Mammary microvascular endothelial cell (primary cell): ENCODE measurements at places on chromosomes 12 and 14. TPM values are rescaled to one million over a fixed set of nuclear protein-coding genes. Genes with fewer than 3 reads are reported as not detected.

The OR10AD1 gene
- not detected in 2 replicates for total RNA-seq

The AP4S1 gene
- 7.2 TPM in 2 replicates for total RNA-seq

The SPIC gene
- not detected in 2 replicates for total RNA-seq

The TESPA1 gene
- total RNA-seq: not detected in 2 replicates

The KRT5 gene
- not detected in 2 replicates for total RNA-seq

The SLC10A1 gene
- total RNA-seq: not detected in 2 replicates

The INHBC gene
- not detected in 2 replicates for total RNA-seq

The MORN3 gene
- 0.20 and 0.47 TPM in 2 replicates for total RNA-seq

The ART4 gene
- total RNA-seq: 2.7 and 4.7 TPM in 2 replicates

The SNAPC1 gene
- 15.6 and 16.6 TPM in 2 replicates for total RNA-seq

The KLHL33 gene
- total RNA-seq: 0.34 TPM in 1 of 2 replicates, not detected in the other

The EFCAB11 gene
- total RNA-seq: 4.1 and 10.8 TPM in 2 replicates

The TRIAP1 gene
- 75.9 and 81.4 TPM in 2 replicates for total RNA-seq

The PSMC1 gene
- total RNA-seq: 226 and 235 TPM in 2 replicates

The SLC16A7 gene
- 6.6 and 6.7 TPM in 2 replicates for total RNA-seq

The SLC5A8 gene
- not detected in 2 replicates for total RNA-seq

The FITM1 gene
- total RNA-seq: 0.10 TPM in 1 of 2 replicates, not detected in the other

The PTGDR gene
- not detected in 2 replicates for total RNA-seq
